ENCODE measurements at places on chromosomes 2 and 18.

- DNase-seq: no peak
Observed at GRCh38 chr2:205686056-205686782, 3.9 kb downstream of the NRP2 start.

GRCh38 chr2:179274749-179275148, 10.1 kb upstream of the SESTD1 start:
- no peak for DNase-seq

DNA sequence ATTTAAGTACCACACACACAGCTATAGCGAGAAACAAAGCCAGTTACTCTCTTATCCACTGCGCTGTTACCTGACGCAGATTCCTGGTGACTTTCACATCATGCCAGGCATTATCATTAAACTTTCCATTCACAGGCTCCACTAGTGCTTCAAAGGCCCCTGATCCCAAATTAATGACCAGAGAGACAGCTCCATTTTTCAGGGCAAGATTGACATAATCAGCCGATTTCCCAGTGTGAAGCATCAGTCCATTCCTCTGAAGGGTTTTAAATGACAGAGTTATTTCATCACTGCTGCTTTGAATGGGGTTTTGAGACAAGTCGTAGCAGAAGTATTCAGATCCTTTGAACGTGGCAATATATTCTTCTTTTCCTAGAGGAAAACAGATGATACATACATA, 408.7 kb downstream of the NRXN1 start:
- no peak for DNase-seq

- DNase-seq: no peak
Observed at GRCh38 chr2:37583402-37583801, 88.0 kb downstream of the CDC42EP3 start.

DNA sequence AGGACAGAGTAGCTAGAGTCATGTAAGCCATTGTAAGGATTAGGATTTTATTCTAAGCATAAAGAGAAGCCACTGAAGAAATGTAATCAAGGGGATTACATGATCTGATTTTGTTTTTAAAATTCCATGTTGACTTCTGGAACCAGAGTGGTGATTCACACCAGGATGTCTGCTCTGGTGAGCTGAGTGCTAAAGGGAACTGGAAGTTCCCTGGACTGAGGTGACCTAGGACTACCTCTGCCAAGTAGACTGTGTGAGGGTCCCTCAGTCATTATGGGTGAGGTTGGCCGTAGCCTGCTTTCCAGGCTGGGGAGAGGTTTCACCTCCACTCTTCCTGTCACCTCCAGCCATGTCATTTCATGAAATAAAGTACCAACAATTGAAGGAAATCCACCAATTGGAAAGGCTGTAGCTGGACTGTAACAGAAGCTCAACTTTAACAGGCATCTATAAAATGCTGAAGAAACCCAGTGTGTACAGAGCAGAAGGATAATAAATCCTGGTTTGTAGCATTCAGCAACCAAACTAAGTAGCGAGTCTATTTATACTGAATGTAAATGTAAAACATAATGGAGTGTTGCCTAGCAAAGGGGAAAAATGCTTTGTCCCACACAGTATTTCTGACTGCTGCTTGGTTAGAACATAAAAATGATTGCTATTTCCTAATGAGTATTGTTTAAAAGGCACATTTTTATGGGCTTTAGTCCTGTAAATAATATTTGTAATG, 507.4 kb upstream of the PKDCC start:
- no peak for DNase-seq

DNA sequence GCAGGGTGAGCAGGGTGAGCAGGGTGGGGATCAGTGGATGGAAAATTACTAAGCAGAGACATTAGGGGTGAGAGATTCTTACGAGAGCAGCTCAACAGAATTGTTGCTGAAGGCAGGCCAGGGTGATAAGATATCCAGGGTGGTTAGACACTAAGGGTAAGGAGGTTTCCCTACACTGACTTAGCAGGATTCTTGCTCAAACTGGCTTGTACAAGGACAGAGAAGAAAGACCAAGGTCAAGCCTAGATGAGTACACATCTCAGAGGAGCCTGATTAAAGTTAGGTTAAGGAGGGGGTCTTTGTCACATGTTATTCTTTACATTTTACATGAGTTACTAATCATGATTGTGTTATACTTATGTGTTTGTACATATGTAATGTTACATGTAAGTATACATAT, 262.8 kb upstream of the FANCL start:
- no peak for DNase-seq

DNA sequence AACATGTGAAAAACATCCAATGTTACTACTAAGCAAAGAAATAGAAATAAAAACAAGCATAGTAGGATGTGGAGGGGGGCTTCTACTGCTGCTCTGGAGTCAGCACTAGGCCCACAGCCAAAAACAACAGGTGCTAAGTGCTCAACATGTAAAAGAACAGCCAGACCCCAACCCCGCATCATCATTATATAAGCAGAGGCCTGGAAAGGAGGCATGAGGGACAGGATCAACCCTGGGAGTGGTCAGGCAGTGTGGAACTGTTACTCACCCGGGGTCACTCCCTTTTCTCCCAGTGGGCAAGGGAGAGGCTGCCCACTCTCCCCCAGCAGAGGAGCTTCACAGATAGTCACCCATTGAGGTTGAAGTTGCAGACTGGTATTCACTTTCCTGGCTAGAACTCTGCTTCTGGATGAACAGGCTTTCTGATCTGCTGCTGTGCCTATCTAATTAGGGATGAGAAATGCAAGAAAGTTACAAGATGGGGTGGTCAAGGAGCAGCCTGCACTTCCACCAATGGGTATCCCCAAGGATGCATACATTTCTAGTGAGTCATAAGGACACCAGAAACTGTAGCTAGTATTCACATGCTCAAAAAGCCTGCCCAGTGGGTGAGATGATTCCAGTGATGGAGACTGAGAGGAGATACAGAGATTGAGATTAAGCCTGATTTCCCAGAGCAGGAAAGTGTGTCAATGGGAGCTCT, 480.1 kb upstream of the TCF4 start:
- DNase-seq: no peak

GRCh38 chr18:49761771-49762170, 51.6 kb downstream of the ACAA2 start:
- no peak for DNase-seq

DNA sequence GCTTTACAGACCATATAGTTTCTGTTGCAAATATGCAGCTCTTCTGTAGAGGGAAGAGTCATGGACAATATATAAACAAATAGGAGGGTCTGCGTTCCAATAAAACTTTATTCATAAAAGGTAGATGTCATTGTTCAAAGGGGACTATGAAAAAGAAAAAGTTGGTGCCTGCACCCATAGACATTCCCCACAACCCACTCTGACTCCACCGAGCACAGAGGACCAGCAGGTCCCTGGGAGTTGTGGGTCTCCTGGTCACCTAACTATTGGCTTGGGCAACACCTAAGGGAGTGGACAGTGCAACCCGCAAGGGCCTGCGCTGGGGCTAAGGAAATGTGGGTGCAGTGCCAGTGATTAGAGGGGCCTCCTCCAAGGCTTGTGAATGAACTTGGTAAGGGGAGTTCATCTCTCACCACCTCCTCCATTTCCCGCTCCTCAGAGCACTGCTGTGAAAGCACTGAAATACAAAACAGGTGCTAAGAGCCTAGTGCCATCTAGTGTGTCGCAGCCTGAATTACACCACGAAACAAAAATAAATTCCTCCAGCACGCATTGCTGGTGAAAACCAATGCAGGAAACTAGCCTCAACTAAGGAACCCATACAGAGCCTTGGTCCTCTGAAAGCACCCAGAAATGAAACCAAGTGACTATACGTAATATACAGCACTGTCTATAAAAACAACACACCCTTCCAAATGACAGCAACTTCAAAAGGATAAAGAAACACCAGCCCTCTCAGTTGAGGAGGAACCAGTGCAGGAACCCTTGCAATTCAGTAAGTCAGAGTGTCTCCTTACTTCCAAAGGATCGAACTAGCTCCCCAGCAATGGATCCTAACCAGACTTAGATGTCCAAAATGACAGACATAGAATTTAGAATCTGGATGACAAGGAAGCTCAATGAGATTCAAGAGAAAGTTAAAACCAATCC, 166.6 kb downstream of the RNF144A start:
- DNase-seq: no peak

DNA sequence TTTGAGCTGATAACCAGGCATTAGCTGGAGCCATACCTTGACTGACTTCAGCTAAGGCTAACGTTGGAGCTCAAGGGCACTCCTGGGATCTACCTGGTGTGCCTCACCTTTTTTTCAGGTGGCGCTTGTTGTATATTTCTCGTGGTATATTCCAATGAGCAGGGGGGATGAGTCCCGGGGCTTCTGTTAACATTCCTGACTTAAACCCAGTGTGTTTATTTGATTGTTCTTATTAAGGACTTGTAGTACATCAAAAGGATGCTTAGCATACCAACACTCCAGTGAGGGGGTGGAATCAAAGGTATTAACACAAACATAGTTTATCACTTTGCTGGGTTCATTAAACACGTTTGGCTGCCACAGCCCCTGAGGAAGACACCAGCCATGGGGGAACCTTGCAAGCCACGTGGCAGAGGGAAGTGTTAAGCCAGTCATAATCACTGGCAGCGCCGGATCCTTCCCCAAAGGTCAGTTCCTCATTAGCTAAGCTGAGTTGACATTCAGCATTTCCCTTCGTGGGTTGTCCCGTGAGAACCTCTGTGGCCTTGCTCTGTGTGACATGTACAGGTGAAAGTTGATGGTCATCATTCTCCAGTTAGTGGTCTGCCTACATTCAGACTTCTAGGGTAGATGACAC, 119.5 kb upstream of the MCFD2 start:
- DNase-seq: no peak

- DNase-seq: no peak
Observed at GRCh38 chr2:207464007-207464406, 65.8 kb upstream of the CREB1 start.

DNA sequence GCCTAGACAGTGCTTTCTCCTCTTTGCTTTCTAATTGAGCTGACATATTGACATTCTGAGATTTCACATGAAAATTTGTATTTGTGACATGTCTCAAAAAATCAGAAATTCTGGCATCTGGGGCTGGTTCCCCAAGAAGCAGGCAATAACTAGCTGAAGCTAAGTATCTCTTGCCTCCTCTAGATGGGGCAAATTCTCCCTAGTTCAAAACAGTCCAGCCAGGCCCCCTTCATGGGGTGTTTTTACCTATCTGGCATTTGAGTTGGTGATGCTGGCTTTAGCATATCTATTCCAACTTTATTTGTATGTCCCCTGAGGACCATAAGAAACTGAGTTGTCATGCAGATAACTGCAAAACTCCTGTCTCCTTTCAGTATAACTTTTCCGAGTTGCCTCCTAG, 39.9 kb downstream of the ARHGAP15 start:
- no peak for DNase-seq

- DNase-seq: no peak
Observed at GRCh38 chr2:66427300-66427699, 7.6 kb upstream of the MEIS1 start.

DNA sequence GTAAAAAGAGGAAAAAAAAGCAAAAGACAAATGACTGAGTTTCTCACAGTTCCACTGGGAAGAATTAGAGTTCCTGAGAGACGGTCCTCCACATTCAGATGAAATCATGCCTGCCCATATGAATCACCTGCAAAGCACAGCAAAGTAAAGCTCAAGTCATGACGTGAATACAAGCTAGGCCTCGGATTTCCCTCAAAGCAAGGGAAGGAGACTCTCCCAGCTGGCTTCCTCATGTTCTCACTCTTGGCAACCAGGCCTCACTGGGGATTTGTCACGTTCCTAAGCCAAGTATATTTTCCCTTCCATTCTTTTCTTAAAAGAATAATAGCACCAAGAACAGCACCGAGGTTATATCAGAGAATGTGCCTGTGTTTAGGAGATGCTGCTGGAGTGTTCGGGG, 47.0 kb downstream of the CYP27C1 start:
- no peak for DNase-seq

DNA sequence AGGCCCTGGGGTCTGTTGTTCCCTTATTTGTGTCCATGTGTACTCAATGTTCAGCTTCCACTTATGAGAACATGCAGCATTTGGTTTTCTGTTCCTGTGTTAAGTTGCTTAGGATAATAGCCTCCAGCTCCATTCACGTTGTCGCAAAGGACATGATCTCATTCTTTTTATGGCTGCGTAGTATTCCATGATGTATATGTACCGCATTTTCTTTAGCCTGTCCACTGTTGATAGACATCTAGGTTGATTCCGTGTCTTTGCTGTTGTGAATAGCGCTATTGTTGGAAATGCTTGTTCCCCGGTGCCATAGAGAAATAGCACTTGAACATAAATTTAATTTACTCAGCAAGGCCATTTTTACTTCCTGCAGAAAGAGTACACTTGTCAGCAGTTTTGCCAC, 51.3 kb upstream of the EPAS1 start:
- DNase-seq: no peak

- no peak for DNase-seq
Observed at GRCh38 chr2:146450131-146450530, 1394.7 kb upstream of the ACVR2A start.

DNA sequence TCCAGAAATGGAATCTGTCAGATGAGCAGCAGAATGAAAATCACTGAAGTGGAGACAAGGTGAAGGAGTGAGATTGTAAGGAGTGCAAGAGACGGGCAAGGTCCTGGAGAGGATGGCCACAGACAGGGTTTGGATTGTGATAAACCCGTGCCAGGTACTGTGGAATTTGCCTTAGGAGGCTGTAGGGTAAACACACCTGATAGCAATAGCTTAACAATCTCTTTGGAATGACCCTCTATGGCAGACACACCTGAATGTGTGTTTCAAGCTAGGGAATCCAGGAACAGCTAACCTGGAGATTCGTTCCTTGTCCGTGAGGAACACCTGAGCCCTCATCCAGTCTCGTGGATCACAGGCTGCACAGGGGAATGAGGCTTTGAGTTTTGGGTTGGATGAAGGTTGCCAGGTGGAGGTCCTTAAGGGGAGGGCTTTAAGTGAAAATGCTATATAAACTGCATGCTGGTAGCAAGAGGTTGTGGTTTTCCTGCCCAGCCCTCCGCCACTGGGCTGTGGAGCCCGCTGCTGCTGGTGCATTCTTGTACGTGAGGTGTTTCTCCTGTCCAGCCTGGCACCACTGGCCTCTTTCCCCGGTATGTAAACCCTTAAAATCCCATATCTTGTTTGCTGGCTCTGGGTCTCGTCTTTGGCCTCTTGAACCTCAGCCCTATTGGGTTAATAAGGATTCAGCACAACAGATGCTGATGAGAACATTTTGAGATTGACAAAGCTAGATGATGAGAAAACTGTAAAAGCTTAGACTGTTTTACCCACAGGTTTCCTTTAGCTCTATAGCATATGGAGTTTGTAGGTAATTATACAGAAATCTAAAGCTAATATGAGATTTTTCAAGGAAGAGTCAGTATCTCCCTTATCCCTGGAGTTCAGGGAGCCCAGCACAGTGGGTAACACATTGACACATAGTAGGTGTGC, 117.9 kb downstream of the ARHGAP15 start:
- DNase-seq: no peak

- no peak for DNase-seq
Observed at GRCh38 chr18:13409026-13409425, 190.5 kb downstream of the LDLRAD4 start.

GRCh38 chr2:70983506-70984227, 5.2 kb downstream of the ANKRD53 start:
- DNase-seq: no peak

DNA sequence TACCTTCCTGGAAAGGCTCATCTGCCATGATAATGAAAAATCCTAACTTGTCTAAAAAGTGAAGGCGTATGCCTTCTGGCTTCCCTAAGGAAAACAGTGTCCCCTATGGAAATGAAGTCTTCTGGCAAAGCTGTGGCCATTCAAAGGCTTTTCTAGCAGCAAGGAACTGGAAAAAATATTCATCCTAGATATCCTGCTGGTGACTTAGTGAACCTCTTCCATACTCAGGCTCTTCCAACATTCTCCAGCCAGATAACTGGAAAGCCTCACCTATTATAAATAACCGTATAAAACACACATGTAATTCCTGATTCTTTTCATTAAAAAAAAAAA, 84.7 kb downstream of the RBMS1 start:
- DNase-seq: no peak

Measured in amygdala (tissue), 56 donors.